Activated CD4-positive, alpha-beta T cell treated with anti-CD3 and anti-CD28 coated beads, Interleukin-2, amount 50 U/mL, for 1 hour (primary cell): ENCODE measurements at places on chromosomes 2 and 18.

- DNase-seq = no peak
Measured at GRCh38 chr18:48673853-48674721, 135.3 kb downstream of the CTIF start.

GRCh38 chr18:22043837-22044236, 125.6 kb upstream of the GATA6 start:
- DNase-seq = no peak

DNA sequence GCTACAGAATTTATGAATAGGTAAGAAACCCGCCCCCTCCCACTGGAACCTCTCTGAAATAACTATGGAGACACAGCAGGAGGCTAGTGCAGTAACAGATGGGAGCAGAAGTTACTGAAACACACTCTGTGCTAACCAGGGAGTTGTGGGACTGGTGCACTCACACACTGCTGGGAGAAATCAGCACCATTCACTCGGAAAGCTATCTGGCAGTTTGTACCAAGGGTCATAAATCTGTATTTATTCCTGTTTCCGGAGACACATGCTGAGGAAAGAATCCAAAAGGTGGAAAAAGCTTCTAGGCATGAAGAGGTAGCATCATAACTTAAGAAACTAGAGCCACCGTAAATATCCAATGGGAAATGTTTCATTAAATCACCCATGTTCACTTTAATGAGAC, 39.9 kb downstream of the TGFA start:
- DNase-seq = no peak

- DNase-seq = no peak
Measured at GRCh38 chr2:204611017-204611631, 65.8 kb downstream of the PARD3B start.

DNA sequence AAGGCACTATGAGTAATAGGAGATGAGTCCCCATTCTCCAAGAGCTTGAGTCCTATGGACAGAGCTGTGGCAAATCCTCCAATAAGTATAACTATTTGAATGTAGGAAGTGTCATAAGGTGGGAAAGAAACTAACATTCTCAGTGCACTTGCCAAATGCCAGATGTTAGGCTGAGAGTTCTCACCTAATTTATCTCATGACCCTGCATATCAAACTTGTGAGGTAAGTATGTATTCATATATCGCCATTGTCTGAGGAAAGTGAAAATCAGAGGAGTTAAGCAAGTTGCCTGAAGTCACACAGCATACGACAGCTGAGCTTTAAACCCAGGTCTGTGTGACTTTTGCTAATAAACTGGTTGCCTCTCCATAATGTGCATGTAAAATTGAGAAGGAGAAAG, 169.5 kb downstream of the TTC32 start:
- DNase-seq = no peak

GRCh38 chr18:6031442-6031841, 136.1 kb upstream of the TMEM200C start:
- no peak for DNase-seq

DNA sequence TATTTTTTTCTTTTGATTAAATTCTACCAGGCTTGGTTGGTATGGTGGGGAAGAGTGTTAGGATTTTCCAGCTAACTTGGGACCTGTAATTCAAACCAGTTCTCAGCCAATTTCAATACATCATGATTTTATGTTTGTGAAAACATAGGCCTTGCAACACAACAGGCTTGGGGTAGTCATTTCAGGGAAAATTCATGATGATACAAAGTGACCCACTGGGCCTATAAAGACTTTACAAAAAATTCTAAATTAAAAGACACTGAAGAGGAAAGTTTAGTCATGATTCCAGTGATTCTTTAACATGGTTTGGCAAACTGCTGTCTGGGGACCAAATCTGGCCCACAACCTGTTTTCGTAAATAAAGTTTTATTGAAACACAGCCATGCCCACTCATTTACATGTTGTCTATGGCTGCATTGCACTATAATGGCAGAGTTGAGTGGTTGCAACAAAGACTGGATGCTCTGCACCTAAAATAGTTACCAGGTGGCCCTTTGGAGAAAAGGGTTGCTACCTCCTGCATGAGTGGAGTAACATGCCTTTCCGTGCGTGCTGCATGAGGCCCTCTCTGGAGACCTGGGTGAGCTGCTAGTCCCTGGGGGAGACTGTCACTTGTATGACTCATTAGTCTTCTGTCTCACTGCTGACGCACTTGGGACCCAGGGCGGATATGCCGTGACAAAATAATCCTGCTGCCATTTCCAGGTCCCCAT, 73.6 kb downstream of the NPAS2 start:
- no peak for DNase-seq

GRCh38 chr2:145350011-145350410, 830.1 kb upstream of the ZEB2 start:
- no peak for DNase-seq

GRCh38 chr2:87995756-87996155, 20.6 kb downstream of the RNU2-63P start:
- no peak for DNase-seq

- no peak for DNase-seq
Measured at GRCh38 chr2:54550547-54550946, 94.4 kb downstream of the SPTBN1 start.

- no peak for DNase-seq
Measured at GRCh38 chr2:200321780-200322534, 15.5 kb downstream of the SPATS2L start.

DNA sequence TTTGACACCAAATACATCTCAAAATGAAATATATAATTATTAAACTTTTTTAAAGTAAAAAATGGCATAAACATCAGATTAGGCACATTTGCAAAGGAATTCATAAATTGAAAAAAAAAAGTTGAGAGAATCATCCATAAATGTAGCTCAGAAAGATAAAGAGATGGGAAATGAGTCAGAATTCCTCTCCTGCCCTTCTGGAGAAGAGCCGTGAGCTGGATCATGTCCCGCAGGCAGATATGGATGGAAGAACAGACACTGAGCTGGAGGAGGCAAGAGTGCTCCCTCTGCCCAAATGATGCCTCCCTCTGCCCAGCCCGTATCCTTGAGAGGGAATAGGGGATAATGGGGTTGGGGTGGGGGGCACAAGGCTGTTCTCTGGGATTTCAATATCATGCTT, 190.9 kb downstream of the TFCP2L1 start:
- DNase-seq = no peak

DNA sequence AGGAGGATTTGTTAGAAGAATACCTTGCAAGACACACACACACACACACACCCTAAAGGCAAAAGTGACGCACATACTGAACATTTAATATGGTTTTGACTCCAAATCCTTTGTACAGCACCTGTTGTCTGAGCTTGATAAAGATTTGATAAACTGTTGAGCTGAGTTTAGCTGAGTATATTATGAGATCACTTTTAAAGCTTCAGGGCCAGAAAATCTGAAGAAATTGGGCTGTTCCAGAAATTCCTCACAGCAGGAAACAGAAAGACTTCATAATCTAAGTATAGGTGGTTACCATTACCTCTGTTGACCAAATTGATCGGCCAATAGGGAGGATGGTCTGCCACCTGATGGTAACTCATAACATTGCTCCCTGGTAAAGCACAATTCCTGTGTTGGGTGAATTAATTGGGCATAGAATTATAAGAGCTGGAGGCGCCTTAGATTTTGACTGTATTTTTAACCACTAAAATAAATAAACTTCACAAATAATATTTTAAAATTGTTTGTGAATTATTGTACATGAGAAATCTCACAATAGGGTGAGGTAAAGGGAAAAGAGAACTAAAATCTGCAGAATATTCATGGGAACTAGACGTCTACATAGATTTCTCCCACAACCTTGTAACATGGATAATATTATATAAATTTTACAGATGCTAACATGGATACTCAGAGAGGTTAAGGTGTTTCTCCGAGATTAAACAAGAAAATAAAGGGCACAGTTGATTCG, 21.8 kb upstream of the RPIA start:
- no peak for DNase-seq

GRCh38 chr18:32742579-32742978, 30.2 kb downstream of the KLHL14 start:
- DNase-seq = no peak

- DNase-seq = no peak
Measured at GRCh38 chr2:231960810-231961348, 634 bp upstream of the DIS3L2 start.

DNA sequence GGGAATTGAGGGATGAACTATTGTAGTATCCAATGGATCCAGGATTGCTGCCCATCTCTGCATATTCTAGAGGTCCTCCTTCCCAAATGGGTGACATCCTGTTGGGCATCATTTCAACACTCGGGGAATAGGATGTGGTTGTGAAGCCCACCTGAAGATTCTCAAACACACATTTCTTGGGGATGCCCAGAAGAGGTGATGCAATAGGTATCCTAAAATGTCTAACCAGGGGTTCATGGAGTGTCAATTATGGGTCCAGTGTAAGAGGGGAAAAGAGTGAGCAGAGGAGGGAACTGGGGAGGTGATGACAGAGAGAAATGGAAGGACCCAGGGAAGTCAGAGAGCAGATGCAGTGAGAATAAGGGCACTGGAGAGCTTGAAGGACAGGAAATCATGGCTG, 52.1 kb downstream of the POLE4 start:
- no peak for DNase-seq

GRCh38 chr2:121567452-121567851, 36.8 kb downstream of the RNU4ATAC start:
- no peak for DNase-seq

GRCh38 chr18:44723411-44723810, 42.7 kb downstream of the SETBP1 start:
- no peak for DNase-seq

DNA sequence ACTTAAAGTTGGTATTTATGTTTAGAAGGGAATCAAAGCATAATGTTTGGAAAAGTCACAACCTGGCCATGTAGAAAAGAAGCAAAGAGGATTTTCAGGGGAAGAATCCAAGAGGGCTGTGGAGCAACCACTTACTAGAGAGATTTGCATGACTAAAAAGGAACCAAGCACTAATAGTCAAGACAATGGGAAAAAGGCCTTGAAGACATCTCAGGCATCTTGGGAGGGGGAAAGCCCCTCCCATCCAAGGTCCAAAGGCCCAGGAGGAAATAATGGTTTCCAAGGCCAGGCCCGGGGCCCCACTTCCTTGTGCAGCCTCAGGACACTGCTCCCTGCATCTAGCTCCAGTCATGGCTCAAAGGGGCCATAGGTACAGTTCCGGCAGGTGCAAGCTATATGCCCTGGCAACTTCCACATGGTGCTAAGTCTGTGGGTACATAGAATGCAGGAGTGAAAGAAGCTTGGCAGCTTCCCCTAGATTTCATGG, 128.1 kb downstream of the EIPR1 start:
- DNase-seq = no peak

GRCh38 chr2:224433442-224433841, 31.5 kb upstream of the FAM124B start:
- DNase-seq = no peak

DNA sequence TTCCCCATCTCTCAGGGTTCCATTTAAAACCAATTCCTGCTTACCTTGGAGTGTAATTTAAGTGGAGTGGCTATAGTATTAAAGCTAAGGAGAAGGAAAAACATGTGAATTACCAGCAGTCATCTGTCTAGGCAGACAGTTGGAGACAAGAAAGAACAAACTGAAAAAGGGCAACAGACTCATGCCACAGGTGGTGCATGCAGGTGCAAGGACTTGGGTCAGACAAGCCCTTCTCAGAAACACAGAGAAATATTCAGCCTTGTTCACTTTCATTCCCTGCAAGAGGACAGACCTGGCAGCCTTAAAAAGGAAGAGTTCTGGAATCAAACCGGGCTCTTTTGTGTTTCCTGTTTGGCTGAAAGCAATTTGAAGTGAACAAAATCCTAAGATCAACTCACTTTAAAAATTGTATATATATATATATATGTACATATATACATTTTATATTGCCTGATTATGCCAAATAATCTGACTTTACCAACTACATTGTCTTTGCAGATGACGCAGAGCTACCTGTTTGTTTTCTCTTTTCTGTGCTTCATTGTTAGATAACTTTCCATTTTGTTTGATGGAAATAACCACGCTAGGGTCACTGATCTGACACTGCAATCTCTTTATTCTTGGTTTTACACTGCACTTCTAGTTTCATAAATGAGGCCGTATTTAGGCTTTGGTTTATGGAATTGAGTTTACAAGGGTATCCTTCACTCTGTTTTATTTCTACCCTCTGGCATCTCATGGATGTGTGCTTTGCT, 35.1 kb upstream of the VPS54 start:
- no peak for DNase-seq

GRCh38 chr2:100260712-100261620, 61.3 kb downstream of the LONRF2 start:
- no peak for DNase-seq

DNA sequence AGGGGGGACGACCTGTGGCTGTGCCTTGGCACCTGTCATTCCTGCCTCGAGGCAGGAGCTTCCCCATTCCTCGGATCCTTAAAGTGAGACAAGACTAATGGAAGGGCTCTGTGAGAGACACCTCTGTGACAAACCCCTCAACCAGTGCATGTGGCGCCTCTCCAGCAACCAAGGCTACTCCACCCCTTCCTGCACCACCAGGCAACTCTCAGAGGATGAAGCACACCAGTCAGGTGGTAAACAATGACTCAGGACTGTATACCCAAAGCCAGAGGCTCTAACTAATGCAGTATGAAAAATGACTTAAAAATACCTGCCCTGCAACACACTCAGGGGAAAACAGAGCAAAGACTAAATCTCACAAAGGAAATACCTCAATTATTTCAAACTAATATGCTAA, 136.9 kb downstream of the UXS1 start:
- peak; percentile 35 for DNase-seq

GRCh38 chr2:26529406-26530239, 51.7 kb upstream of the OTOF start:
- DNase-seq = no peak

GRCh38 chr2:136022396-136023146, 37.1 kb upstream of the DARS1 start:
- DNase-seq = no peak

- DNase-seq = no peak
Measured at GRCh38 chr2:59096973-59097372, 855.8 kb upstream of the FANCL start.

GRCh38 chr18:24274837-24275236, 122.8 kb downstream of the OSBPL1A start:
- DNase-seq = no peak

GRCh38 chr2:122100346-122100745, 344.9 kb downstream of the TSN start:
- DNase-seq = no peak

DNA sequence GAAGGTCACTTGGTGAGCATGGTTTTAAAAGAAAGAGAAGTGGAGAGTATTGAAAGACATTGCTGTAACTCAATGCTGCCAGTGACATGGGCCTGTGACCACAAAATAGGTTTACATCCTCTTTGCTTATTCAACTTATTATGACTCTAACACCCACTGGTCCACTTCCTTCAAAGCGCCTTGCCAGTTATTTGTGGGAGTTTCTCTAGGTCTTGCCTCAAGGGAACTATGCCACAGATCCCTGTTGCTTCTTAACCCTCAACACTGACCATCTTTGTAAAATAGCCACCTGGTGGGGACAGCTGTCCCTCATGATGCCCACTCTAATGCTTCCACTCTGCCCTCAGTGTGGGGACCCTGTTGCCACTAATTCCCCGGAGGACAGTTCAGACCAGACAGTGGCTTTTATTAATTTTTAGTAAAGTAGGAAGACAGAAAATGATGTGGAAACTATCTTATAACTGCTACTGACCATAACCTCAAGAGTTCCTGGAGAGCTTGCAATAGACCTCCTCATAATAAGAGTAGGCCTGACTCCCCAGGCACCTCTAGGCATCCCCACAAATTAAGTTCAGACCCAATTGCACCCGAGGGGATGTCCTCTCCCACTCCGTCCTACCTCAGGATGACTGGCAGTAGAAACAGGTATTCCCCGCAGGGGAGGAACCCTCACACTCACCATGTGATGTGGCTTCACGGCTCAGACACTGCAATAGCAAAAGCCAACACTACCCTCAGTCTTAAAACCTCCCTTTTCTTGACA, 31.3 kb upstream of the SLC25A52 start:
- DNase-seq = no peak

- no peak for DNase-seq
Measured at GRCh38 chr2:20211860-20212458, 13.0 kb downstream of the SDC1 start.
